NCI-H2081 treated with DMSO at 0.1 percent for 48 hours (cell line): ENCODE measurements at places on chromosomes 1 and 21.

GRCh38 chr1:55061000-55061705 is 21.8 kb downstream of the PCSK9 start:
- no peak for DNase-seq

DNA sequence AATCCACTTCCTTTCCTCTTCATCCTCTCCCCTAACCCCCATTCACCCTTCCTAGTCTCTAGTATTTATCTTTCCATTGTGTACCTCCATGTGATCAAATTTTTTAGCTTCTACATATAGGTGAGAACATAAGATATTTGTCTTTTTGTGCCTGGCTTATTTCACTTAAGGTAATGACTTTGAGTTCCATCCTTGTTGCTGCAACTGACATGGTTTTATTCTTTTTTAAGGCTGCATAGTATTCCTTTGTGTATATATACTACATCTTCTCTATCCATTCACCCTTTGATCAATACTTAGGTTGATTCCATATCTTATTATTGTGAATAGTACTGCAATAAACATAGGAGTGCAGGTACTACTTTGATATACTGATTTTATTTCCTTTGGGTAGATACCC is 128.7 kb downstream of the PCBP3 start:
- DNase-seq = no peak

GRCh38 chr21:46113497-46114176 is 15.7 kb downstream of the COL6A2 start:
- no peak for DNase-seq

DNA sequence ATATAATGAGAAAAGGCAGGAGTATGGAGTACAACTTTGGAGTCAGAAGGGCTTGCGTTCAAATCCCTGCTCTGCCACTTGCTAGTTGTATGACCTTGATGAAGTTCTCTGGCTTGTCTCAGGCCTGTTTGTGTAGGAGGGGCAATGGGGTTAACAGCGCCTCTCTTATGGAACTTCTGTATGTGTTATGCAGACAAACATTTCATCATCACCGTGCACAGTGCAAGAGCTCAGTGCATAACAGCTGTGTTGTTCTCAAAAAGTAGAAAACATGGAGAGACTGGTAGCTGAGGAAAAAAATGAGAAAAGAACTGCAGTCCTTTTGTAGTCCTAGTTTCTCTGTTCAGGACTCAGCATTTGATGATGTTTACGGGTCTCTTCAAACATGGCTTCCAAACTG is 10.4 kb upstream of the ZNF648 start:
- DNase-seq = no peak

DNA sequence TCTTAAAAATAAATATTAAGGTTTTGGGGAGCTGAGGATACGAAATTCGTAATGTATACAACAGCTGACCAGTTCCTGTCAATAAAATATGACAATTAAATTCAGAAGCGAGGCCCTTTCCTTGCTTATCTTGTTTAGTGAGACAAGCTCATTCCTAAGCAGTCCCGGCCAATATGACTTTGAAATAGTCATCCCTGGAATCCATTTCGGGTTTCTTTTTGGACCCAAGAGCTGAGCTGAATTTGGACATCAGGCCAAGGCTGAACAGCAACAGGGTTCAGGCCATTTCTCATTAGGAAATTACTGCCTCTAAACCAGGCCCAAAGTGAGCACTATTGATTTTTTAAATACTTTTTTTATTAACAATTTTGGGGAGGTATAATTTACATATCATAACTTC is 17.3 kb upstream of the FMN2 start:
- no peak for DNase-seq

- DNase-seq = no peak
Measured at GRCh38 chr1:178513278-178513983, 522 bp downstream of the TEX35 start.

DNA sequence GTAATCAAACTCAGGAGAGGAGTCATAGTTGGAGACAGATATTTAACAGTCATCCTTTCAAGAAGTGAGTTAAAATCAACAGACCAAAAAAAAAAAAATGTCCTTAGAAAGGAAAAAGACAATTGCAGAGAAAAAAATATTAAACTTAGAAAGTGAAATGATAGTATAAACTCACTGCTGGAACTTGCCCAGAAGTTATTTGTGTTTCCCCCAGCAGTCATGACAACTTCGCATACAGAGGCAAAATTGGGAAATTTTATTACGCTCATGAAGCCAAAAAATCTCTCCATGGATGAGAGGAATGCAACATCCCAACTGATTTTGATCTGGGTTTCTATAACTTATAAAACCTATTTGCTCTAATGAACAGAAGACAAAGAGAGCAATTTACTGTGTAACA is 198.2 kb downstream of the LRRC7 start:
- DNase-seq = no peak
